ENCODE measurements at places on chromosomes 2 and 18.

DNA sequence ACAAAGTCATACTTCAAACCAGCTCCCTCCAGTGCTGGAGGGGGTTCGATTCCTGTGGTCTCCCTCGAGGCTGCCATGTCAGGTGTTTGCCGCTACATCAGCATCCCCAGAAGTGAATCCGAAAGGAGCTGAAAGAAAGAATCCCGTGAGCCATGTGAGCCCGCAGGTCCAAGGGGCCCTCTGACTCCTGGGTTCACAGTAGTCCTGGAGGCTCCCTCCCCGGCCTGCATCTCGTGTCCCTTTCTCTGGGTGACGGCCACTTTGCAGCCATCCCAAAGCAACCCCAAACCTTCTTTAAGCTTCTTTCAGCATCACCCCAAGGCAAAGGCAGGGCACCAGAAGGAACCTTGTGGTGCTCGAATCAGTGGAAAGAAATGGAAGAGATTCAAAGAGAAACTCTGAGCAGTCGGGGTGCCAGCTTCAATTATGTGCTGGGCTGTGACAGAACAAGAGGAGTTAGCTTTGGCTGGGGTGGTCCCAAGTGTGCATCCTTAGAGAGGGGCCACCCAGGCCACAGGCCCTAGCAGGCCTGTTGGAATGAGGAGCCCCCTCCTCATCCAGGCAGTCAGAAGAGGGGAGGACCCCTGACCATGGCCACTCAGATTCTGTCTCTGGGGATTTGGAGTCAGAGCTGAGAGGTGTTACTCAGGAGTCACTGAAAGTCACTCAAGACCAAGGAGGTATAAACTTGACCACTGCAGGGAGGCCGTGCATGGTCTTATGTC is 59.7 kb downstream of the CIB4 start:
- no peak overlapping the region for H3K4me3 ChIP-seq
- no peaks in the 10 kb centered on the region for H3K36me3 ChIP-seq
- peaks cover 21% of the 10 kb centered on the region for H3K4me1 ChIP-seq
- no peak overlapping the region for H3K27ac ChIP-seq
- no peak for DNase-seq

DNA sequence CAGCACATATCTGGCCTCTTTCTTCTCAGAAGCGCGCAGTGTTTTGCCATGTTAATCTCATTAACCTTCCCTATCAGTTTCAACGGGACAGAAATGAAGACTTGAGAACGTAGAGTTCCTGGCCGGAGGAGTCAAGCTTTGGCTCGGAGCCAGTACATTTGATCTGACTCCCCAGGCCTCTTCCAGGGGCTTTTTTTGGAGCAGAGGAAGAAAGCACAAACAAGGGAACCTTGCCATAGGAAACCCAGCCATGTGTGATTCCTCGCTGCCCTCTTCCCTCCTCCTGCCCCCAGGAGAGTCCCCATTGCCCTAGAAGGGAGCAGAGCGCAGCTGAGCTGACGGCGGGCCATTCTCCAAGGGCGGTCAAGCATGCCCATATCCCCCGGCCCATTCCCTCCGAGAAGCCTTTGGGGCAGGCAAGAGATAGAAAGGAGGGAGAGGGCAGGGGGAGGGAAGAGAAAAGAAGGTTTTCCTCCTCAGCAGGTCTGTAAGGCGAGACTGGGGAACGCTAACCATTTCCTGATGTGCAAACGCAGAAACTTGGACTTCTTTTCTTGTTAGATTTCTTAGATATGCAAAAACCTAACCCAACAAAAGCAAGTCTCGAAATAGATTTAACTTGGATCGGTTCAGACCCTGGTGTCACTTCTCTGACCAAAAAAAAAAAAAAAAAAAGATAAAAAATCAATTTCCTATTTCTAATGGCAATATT is 63.7 kb upstream of the POU3F3 start:
- peak; percentile 0 for DNase-seq
- no peaks in the 10 kb centered on the region for H3K4me1 ChIP-seq
- peaks cover 2% of the 10 kb centered on the region for H3K27me3 ChIP-seq

GRCh38 chr2:169478339-169478738 is 955 bp upstream of the BBS5 start:
- H3K36me3 ChIP-seq = no peaks in the 10 kb centered on the region
- no peaks in the 10 kb centered on the region for H3K4me1 ChIP-seq

- H3K36me3 ChIP-seq = no peaks in the 10 kb centered on the region
- no peaks in the 10 kb centered on the region for H3K27me3 ChIP-seq
- peak; percentile 16 for DNase-seq
- no peak overlapping the region for H3K4me3 ChIP-seq
- H3K4me1 ChIP-seq = no peaks in the 10 kb centered on the region
These were observed 11.7 kb downstream of the OSBPL6 start for GRCh38 chr2:178205853-178206521.

All from cardiac muscle cell (in vitro differentiated cells and primary cell).